ENCODE measurements at places on chromosomes 6 and 20. TPM values are rescaled to one million over a fixed set of nuclear protein-coding genes. Genes with fewer than 3 reads are reported as not detected.
A peak's percentile ranks its signal among the peaks of the same experiment; 100 is the strongest.

The TSPO2 gene
- total RNA-seq = not detected

The TRAPPC3L gene
- total RNA-seq = not detected

The APOM gene
- total RNA-seq = 2.4 TPM

The NKX2-4 gene
- total RNA-seq = not detected

- H3K4me3 ChIP-seq = no peak overlapping the region
- H3K36me3 ChIP-seq = peaks cover 16% of the 10 kb centered on the region
- DNase-seq = no peak
- H3K27me3 ChIP-seq = no peaks in the 10 kb centered on the region
- no peak overlapping the region for H3K27ac ChIP-seq
- peaks cover 12% of the 10 kb centered on the region for H3K4me1 ChIP-seq
Observed at GRCh38 chr6:144564202-144564601, 279.1 kb downstream of the UTRN start.

DNA sequence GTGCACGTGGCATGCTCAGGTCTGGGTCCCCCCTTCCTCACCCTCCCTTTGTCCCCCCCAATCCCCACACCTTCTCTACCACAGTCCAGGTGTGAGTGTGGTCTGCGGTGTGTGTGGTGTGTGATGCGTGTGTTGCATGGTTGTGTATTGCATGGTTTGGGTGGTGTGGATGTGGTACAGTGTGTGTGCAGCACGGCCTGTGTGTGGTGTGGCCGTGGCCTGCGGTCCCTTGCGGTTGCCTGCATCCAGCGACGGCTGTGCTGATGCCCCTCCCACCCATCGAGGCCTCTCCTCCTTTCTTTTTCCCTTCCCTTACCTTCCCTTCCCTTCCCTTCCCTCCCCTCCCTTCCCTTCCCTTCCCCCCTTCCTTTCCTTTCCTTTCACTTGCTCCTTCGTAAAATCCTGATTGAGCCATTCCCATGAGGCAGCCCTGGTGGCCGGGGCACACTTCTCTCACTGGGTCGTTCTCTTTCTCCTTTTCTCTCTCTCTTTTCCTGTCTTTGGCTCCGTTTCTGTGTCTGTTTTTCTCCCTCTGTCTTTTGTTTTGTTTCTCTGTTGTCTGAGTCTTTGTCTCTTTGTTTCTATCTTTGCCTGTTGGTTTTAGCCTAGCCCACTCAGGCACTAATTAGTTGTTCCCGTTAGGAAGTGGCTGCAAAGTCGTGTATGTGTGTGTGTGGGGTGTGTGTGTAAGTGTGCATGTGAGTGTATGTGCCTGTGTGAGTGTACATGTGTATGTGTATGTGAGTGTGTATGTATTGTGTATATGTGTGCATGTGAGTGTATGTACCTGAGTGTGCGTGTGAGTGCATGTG lies 65.7 kb downstream of the SRC start:
- peaks cover 95% of the 10 kb centered on the region for H3K27me3 ChIP-seq
- H3K27ac ChIP-seq = no peak overlapping the region
- peaks cover 29% of the 10 kb centered on the region for H3K4me1 ChIP-seq
- H3K36me3 ChIP-seq = no peaks in the 10 kb centered on the region
- H3K4me3 ChIP-seq = peak overlapping the region; percentile 52
- no peak for DNase-seq

GRCh38 chr6:10719296-10719963 lies 3.4 kb upstream of the TMEM14C start:
- H3K27ac ChIP-seq = peak overlapping the region; percentile 90
- DNase-seq = no peak
- H3K4me1 ChIP-seq = peaks cover 44% of the 10 kb centered on the region
- H3K36me3 ChIP-seq = no peaks in the 10 kb centered on the region
- peak overlapping the region; percentile 70 for H3K4me3 ChIP-seq

- no peak for DNase-seq
- no peaks in the 10 kb centered on the region for H3K27me3 ChIP-seq
- H3K4me3 ChIP-seq = no peak overlapping the region
- H3K27ac ChIP-seq = no peak overlapping the region
Observed at GRCh38 chr20:51661609-51662178, 106.5 kb downstream of the ATP9A start.

- H3K27me3 ChIP-seq = no peaks in the 10 kb centered on the region
- no peak overlapping the region for H3K27ac ChIP-seq
- no peak overlapping the region for H3K4me3 ChIP-seq
- no peak for DNase-seq
- H3K4me1 ChIP-seq = peaks cover 53% of the 10 kb centered on the region
Observed at GRCh38 chr6:14436592-14437132, 319.1 kb downstream of the CD83 start.

DNA sequence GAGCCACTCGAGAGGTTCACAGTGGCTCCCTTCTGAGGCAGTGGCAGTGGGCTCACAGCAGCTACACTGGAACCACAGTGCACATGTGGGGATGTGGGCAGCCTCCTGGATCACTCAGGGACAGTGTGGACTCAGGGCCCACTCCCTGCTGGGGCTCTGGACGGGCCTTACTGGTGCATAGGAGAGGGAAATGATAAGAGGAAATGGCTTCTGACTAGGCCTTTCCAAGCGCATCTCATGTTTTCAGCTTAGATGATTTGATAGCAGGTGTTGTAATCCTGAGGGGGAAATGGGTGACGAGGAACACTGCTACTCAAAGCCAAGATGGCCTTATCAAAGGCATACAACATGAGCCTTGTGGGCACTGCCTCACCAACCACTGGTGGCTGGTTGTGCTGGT lies 44.0 kb downstream of the PANK2 start:
- no peaks in the 10 kb centered on the region for H3K27me3 ChIP-seq
- no peaks in the 10 kb centered on the region for H3K36me3 ChIP-seq
- H3K4me3 ChIP-seq = peak overlapping the region; percentile 61
- no peak for DNase-seq
- peak overlapping the region; percentile 81 for H3K27ac ChIP-seq

- no peaks in the 10 kb centered on the region for H3K36me3 ChIP-seq
- no peaks in the 10 kb centered on the region for H3K4me1 ChIP-seq
- DNase-seq = no peak
Observed at GRCh38 chr6:144036064-144036834, 28.2 kb upstream of the PLAGL1 start.

- no peaks in the 10 kb centered on the region for H3K36me3 ChIP-seq
- DNase-seq = no peak
- H3K4me3 ChIP-seq = no peak overlapping the region
- peaks cover 65% of the 10 kb centered on the region for H3K27me3 ChIP-seq
- H3K27ac ChIP-seq = no peak overlapping the region
Observed at GRCh38 chr6:40529040-40529439, 58.1 kb downstream of the LRFN2 start.

DNA sequence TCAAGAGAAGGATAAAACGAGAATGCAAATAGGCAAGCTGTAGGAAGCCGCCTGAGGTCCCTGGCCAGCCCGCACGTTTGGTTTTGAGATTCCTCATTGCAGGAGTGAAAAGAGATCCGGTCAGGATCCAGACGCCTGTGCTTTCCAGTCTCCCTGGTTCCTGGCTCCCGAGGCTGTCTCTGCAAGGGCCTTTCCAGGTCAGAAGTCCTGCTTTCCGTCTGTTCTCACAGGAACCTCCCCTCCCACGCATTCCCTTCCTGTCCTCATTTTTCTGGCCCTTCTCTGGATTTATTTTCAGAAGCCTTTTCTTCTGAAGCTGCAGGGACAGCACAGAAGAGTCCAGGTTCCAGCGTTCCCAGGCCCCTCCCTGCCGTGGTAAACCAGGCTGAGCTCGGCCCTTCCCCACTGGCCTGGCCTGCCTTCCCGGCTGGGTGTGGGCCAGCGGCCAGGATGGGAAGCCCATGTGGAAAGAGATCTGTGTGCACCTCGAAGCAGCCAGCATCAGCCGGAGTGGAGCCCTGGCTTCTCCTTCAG lies 54.0 kb downstream of the TMEM242 start:
- peak overlapping the region; percentile 17 for H3K4me3 ChIP-seq
- DNase-seq = peak; percentile 81
- peak overlapping the region; percentile 90 for H3K27ac ChIP-seq
- H3K36me3 ChIP-seq = no peaks in the 10 kb centered on the region

DNA sequence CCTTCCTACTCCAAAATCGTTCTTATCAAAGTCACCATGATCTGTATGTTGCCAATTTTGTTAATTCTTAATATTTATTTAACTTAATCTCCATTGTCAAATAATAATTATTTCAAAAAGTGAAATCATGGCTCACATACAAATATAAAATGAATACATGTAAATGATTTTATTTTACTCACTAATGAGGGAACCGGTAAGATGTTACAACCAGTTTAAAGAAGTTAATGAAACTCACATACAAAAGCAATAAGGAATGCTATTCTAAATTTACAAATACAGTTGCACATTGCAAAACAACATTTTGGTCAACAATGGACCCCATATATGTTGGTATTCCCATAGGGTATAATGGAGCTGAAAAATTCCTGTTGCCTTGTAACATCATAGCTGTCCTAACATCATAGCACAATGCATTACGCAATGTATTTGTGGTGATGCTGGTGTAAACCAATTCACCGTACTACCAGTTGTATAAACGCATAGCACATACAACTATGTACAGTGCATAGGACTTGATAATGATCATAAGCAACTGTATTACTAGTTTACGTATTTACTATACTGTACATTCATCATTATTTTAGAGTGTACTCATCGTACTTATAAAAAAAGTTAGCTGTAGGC lies 6.5 kb upstream of the SLC22A16 start:
- peaks cover 3% of the 10 kb centered on the region for H3K27me3 ChIP-seq
- H3K27ac ChIP-seq = no peak overlapping the region
- DNase-seq = no peak
- no peaks in the 10 kb centered on the region for H3K4me1 ChIP-seq
- no peak overlapping the region for H3K4me3 ChIP-seq
- H3K36me3 ChIP-seq = no peaks in the 10 kb centered on the region

DNA sequence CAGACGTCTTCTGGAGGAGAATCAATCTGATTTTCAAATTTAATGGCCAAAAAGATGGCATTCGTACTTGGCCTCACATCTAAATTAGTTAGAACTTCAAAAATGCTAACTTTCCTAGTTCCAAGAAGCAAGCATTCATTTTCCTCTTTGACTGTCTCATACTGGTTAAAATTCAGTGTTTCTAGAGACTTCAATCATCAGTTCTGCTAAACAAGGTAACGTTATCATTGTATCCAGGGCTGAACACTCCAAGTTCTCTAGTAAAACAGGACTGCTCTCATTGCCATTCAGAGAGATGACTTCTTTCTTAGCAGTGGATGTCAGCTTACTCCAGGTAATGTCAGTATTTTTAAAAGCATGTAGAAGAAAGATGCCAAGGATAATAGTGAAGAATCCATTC lies 34.6 kb upstream of the ENTPD6 start:
- H3K27ac ChIP-seq = no peak overlapping the region
- no peak for DNase-seq
- H3K27me3 ChIP-seq = peaks cover 26% of the 10 kb centered on the region
- H3K4me3 ChIP-seq = no peak overlapping the region

- no peaks in the 10 kb centered on the region for H3K36me3 ChIP-seq
- peak overlapping the region; percentile 22 for H3K27ac ChIP-seq
- H3K4me1 ChIP-seq = peaks cover 59% of the 10 kb centered on the region
- no peak overlapping the region for H3K4me3 ChIP-seq
Observed at GRCh38 chr6:46370622-46371021, 120.6 kb downstream of the RCAN2 start.

GRCh38 chr6:116314878-116315277 lies 35.1 kb upstream of the TSPYL1 start:
- no peak overlapping the region for H3K4me3 ChIP-seq
- no peaks in the 10 kb centered on the region for H3K36me3 ChIP-seq
- DNase-seq = no peak
- H3K27me3 ChIP-seq = no peaks in the 10 kb centered on the region
- H3K27ac ChIP-seq = no peak overlapping the region

DNA sequence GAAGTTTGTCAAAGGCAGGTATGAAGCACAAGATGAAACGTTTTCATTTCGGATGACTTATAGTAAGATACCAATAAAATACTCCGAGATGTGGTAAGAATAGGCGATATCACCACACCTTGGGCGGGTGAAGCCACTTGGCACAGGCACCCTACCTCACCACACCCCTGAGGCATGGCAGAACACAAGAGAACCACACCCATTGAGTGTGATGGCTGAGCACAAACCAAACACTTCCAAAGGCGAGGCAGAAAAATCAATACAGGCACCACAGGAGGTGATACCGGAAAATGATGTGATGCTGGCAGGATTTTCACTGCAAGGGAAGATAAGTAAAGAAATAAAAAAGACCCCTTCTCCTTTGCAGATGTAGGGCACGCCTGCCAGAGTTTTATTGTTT lies 332.9 kb upstream of the PRDM1 start:
- DNase-seq = no peak
- H3K27me3 ChIP-seq = no peaks in the 10 kb centered on the region
- H3K36me3 ChIP-seq = no peaks in the 10 kb centered on the region
- no peak overlapping the region for H3K4me3 ChIP-seq
- no peaks in the 10 kb centered on the region for H3K4me1 ChIP-seq
- H3K27ac ChIP-seq = no peak overlapping the region

DNA sequence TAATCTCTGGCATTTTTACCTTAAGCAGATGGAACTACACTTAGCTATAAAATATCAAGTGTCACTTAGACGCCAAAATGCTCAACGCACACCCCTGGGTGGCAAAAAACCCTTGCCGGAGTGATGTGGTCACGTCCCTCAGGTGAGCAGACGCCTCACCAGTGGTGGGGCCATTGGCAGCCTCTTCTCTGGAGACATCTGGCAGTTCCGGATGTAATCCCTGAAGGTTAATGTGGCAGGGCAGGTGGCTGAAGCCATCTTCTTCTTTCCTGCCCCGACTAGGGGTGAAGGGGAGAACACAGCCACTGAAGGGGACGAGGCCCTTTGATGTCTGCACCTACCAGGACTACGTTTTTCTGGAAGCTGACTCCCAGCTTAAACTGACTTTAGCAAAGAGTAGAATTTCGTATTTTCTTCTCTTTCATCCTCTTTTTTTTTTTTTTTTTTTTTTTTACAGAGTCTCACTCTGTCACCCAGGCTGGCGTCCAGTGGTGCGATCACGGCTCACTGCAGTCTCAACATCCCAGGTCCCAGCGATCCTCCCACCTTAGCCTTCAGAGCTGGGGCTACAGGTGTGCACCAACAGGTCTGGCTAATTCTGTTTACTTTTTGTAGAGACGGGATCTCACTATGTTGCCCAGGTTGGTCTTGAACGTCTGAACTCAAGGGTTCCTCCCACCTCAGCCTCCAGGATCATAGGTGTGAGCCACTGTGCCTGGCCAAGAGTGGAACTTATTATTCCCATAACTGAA lies 152.1 kb downstream of the TTLL2 start:
- H3K27me3 ChIP-seq = peaks cover 23% of the 10 kb centered on the region
- DNase-seq = no peak
- no peak overlapping the region for H3K27ac ChIP-seq

- peaks cover 35% of the 10 kb centered on the region for H3K36me3 ChIP-seq
- no peaks in the 10 kb centered on the region for H3K27me3 ChIP-seq
- no peak for DNase-seq
- H3K27ac ChIP-seq = no peak overlapping the region
- H3K4me1 ChIP-seq = no peaks in the 10 kb centered on the region
- no peak overlapping the region for H3K4me3 ChIP-seq
Observed at GRCh38 chr6:166408936-166409755, 26.4 kb upstream of the MPC1 start.

DNA sequence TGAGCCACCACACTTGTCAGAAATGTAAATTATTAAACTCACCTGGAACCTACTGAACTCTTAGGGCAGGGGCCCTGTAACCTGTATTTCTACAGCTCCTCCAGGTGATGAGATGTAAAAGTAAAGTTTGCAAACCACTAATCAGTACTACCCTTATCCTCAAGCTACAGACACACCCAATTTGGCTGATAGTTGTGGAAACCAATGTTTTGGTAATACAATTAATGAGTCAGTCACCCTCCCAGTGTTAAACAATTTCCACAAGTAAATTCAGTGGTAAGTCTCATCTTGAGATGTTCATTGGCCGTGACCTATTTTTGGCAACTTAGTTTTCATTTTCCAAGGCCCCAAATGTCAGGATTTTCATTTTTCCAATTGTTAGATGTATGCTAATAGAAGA lies 29.6 kb downstream of the GCNT2 start:
- H3K27ac ChIP-seq = no peak overlapping the region
- peaks cover 3% of the 10 kb centered on the region for H3K36me3 ChIP-seq
- H3K4me1 ChIP-seq = peaks cover 53% of the 10 kb centered on the region
- H3K4me3 ChIP-seq = no peak overlapping the region
- DNase-seq = no peak

Measured in left ventricle myocardium inferior (tissue), 1 donor.